Stimulated activated CD4-positive, alpha-beta T cell treated with anti-CD3 and anti-CD28 coated beads, Interleukin-12 subunit alpha, Interleukin-12 subunit beta, amount 100 ng/mL, for 48 hours (primary cell): ENCODE measurements at places on chromosomes 11 and 22.
A peak's percentile ranks its signal among the peaks of the same experiment; 100 is the strongest.

- DNase-seq = no peak
Measured at GRCh38 chr11:133605482-133605881, 73.2 kb upstream of the OPCML start.

GRCh38 chr11:64969209-64969608, 2.7 kb downstream of the MAJIN start:
- DNase-seq = no peak

DNA sequence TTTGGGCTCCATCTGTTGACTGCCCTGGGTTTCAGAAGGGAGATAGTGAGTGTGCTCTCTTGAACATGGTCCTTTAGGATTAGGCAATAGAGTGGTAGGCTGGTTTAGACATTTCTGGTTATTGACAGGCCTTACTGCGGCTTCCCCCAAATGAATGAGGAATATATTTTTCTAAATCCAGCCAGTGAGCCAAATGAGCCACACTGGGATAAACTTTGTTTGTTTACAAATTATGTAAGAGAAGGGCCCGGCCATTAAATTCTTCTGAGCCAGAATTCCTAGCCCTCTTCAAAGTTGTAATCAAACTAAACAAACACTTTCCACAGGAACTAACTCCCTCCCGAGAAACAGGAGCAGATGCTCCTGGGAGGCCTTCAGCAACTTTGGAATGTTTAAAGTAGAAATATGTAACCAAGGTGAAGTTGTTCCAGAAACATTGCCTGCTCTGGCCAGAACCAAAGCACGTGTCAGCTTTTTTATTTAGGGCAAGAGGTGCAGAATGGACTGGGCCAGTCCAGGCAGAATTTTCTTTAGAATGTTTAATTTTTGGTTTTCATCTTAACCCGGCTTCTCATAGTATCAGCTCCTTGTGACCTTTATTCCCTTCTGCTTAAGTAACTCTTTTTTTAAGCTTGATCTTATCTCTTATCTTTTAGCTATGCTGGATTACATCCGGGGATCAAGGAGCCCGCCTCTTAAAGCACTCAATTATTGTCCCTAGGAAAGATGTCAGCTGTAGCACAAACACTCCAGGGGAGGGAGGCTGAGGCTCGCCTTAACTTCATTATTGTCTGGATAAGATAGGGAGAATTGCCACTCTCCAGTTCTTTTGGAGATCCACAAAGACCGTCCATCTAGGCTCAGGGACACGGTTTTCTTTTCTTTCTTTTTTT, 28.7 kb downstream of the ZNRF3 start:
- no peak for DNase-seq

GRCh38 chr11:76805206-76805913, 22.2 kb downstream of the TSKU start:
- peak; percentile 34 for DNase-seq

DNA sequence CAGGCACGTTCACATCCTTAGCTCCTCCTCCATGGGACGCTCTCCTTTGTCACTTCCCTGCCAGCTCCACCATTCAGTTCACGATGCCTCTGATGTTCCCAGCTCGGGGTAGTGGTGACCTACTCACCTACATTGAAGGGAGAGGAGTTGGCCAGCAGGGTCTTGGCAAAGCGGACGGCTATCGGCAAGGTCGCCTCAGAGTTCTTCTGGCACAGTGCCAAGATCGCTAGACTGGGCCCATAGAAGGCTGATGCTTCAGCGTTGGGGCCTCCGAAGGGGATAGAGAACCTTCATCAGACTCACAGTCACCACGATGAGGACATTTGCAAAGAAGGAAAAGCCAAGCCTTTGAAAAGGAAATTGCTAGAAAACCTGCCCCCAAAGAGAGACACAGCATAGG, 3.0 kb downstream of the CBLIF start:
- DNase-seq = no peak

GRCh38 chr11:65124480-65125196, 2.5 kb downstream of the MRPL49 start:
- no peak for DNase-seq

DNA sequence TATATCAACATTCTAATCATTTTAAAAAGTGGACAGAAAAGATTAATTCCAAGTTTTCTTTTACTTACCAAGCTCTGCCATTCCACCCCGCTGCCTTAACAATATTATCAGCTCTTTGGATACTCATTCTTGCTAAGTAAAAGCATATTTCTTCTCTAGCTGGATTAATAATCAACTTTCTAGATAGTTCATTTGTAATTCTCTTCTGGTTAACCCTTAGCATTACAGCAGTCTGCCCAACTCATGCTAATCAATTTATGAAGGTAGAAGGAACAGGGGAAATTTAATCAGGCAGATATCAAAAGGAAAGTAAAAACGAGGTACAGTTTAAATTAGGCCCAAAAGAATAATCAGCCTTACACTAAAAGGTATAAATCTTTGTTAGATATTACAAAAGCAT, 41.0 kb upstream of the SOX6 start:
- no peak for DNase-seq

- no peak for DNase-seq
Measured at GRCh38 chr11:6433998-6434660, 6.7 kb downstream of the HPX start.

GRCh38 chr11:60753309-60753708, 3.4 kb upstream of the MS4A15 start:
- no peak for DNase-seq

- DNase-seq = no peak
Measured at GRCh38 chr22:48212727-48213126, 1450.3 kb downstream of the TBC1D22A start.

DNA sequence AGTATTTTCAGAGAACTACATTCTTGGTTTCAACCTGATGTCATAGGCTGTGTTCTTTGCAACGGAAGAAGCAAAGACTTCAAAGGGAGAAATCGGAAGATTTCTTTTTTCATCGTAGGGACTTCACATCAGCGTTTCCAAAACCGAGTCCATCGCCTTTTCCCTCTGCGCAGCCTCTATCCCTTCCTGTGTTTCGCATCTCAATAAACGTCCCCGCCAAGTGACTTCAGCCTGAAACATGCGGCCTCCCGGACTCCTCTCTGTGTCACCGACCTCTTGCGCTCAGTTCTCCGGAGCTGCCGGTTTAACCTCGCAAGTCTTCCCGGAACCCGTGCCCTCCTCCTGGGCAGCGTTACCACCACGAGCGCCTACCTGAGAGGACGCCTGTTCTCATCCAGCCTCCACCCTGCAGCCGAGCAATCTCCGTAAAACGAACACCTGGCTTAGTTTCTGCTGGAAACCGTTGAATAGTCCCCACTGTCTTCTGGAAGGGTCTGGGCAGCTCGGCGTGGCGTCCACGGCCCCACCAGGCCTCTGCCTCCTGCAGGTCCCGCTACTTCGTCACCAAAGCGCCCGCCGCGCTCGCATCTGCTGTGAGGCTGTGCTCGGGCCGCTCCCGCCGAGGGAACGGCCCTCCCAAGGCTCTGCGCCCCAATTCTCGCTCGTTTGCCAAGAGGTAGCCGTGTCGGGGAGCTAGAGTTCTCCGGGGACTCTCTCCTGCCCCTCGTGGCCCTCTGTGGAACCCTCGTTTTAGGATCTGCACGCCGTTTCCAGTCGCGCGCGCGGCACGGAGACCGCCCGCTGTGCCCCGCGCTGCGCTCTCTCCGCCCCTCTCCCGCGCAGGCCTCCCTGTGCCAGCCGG, at the start of gene GLB1L3:
TSS of gene GLB1L3 (plus strand) at position 846 of the 862 bp plus-strand sequence. CDS start 362 bp downstream, outside the sequence.
- DNase-seq = peak; percentile 68
